ENCODE measurements at places on chromosomes 4 and X.

DNA sequence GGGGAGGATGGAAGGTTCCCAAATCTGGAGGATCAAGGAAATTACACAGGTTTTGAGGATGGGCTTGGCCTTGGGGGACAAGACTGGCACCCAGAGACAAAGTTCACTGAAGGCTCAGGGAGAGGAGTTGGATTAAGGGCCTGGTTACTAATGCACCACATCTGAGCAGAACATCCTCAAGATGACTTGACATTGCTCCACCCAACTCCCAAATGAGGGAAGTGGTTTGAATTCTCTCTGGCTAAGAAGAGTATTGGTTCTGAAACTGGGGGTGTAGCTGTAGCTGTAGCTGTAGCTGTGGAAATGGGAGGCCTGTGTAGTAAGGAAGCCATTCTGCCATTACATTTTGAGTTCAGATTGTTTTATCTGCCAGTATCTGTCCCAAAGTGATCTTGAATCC lies 129.4 kb downstream of the RASL11B start:
- DNase-seq: no peak

DNA sequence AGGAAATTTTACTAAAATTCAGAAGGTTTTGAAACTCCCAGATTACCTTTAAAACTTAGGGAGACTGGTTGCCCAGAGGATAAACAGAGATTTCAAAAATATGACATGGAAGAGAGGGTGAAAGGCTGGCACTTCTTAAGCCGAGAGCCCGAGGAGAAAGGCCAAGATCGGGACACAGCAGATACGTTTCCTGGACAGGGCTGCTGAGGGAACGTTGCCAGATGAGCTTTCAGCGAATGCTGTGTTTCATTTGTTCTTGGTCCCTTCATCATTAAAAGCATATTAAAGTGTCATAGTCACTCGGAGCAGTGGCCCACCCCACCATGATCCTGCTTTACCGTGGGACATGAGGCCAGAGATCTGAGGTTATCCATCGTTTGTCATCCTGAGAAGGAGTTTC lies 37.9 kb upstream of the STOX2 start:
- DNase-seq: no peak

- DNase-seq: no peak
Observed at GRCh38 chrX:1500701-1501624, 36.0 kb downstream of the P2RY8 start.

- DNase-seq: no peak
Observed at GRCh38 chr4:140052050-140052449, 101.9 kb downstream of the MAML3 start.

DNA sequence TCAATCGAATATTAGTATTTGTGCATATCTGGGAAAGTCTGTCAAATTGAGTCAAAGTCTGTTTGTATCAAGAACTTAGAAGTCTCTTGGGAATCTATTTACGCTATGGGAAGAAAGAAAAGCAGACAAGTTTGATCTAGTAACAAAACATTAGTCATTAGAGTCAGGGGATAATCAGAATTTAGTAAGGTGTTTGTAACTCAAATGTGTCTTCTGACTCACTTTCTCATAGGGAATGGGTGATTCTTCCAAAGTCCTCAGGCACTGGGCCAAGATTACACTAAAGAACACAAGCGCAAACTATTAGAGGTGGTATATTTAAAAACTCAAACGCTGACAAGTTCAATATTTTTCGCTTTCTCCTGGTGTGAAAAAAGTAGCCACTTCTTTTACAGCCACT lies 926.5 kb downstream of the PDHA2 start:
- DNase-seq: no peak

- no peak for DNase-seq
Observed at GRCh38 chrX:98299785-98300184, 1416.1 kb downstream of the RPA4 start.

GRCh38 chr4:79288185-79288584 lies 37.7 kb downstream of the NAA11 start:
- DNase-seq: no peak

- DNase-seq: no peak
Observed at GRCh38 chrX:52363247-52363883, 5.5 kb upstream of the XAGE2 start.

DNA sequence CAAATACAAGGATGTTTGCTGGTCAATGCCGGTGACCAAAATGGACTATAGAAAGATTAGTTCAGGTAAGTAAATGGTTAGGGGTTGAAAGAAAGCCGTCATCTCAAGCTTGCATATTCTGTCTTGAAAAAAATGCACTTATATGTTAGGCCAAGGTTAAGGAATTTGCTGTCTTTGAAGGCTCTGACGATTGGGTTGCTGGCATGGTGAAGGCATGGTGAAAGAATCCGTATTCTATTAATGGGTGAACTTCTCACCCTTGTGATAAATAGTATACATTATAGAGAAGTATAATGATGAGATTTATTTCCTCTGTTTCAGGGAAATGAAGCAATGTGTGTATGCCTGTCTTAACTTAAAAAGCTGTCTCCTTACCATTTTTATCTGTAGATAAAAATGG lies 132.6 kb downstream of the ADGRL3 start:
- no peak for DNase-seq

DNA sequence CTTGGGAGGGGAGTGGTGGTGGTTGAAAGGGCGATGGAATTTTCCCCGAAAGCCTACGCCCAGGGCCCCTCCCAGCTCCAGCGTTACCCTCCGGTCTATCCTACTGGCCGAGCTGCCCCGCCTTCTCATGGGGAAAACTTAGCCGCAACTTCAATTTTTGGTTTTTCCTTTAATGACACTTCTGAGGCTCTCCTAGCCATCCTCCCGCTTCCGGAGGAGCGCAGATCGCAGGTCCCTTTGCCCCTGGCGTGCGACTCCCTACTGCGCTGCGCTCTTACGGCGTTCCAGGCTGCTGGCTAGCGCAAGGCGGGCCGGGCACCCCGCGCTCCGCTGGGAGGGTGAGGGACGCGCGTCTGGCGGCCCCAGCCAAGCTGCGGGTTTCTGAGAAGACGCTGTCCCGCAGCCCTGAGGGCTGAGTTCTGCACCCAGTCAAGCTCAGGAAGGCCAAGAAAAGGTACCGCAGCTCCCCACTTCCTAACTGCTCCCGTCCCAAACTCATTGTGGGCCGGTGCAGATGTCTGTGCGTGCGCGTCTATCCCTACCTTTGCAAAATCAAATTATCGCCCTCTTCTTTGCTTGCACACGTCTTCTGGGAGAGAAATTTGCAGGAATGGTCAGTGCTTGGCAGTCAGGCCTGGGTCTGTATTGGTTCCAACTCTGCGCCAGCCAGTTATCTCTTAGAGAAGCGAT lies 533 bp downstream of the IL15 start:
- DNase-seq: no peak

DNA sequence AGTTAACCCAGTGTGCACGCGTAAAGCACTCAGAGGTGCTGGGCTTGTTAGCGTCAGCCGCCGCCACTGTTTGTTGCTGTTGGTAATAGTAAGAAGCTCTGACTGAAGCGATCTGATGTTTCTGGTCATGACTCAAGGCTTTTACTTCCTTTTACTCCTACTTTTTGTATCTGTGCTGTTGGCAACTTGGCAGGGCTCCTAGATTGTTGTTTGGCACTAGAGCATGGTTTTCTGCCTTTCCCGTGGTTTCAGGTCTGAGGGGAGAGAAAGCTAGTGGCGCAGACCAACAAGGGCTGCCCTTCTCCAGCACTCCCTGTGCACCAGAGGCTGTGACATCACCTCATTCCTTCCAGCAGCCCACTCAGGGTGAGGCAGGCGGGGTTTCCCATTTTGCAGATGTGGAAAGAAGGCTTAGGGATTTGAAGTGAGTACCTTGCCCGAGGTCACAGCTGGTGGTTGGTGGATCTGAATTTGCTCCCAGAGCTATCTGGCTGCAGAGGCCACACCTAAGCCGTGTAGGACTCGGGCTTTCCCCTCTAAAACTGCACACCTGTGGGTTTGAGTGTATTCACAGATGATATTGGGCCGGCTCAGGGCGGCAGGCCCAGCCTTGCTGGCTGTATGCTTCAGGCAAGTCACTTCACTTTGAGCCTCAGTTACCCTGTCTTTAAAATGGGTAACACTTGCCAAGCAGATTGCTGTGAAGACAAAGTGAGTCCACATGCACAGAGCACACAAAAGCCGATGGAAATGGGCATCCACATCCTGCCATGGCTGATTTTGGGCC lies 51.2 kb upstream of the TADA2B start:
- no peak for DNase-seq

DNA sequence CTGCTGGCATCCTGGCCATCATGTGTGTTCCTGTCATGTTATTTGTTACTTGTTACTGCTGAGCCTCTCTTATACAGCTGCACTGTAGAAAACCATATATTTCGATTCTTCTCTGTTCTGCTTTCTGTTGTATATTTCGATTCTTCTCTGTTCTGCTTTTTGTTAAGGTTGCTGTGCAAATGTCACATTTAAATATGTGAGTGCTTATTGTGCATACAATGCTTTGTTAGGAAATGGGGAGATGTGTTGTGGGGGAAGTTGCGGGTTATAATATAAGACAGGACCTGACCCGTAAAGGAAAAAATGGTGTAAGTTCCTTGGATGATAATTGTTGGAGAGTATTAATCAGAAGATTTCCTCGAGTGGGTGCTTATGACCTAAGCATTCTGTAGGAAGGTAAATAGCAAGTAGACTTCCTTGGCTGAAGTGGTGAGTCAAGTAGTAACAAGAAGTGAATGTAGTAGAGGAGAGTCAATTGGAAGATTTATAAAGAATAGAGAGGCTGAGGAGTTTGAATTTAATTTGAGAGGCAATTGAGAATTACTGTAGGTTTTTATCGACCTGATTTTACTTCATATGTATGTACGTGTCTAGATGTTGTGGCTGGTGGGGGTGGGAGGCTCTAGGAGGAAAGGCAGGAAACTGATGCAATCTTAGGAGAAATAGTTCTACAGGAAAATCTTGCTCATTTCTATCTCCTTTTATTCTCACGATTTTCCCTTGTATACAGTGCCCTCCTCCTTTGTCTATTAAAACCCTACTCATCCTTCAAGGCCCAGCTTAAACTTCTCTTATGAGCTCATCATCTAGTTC lies 8.5 kb downstream of the OGT start:
- DNase-seq: no peak

GRCh38 chr4:37727635-37728034 lies 41.5 kb upstream of the RELL1 start:
- DNase-seq: no peak

DNA sequence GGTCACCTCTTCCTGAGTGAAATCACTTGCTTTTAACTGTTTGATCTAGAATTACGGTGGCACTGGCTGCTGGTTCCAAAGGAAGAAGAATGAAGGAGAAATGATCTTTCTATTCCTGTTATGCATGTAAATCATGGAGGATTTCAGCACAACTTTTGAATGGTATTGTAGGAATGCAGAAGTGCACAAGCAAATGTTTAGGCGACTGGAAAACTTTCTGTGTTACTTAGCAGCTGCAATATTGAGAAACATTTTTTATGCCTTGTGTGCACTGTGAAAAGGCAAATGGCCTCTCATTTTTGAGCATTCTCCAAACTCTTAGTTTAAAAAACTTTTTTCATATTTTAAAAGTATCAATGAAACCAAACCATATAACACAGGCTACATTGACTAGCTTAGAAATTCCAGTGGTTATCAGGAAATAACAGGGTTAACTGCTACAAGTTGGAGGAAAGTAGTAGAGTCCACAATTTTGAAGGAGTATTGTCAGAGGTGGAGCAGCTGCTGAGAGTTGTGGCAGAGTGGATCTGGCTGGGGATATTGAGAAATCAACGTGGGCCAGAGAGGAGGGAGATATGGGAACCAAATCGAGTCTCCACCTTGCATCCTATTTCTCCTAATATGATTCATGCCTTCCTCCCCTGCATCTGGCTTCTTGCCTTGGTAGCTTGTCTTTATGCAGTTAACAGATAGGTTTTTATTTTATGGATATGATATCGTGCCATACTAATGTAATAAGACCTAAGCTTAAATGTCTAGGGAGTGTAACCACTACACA lies 32.0 kb upstream of the FHL1 start:
- DNase-seq: no peak

DNA sequence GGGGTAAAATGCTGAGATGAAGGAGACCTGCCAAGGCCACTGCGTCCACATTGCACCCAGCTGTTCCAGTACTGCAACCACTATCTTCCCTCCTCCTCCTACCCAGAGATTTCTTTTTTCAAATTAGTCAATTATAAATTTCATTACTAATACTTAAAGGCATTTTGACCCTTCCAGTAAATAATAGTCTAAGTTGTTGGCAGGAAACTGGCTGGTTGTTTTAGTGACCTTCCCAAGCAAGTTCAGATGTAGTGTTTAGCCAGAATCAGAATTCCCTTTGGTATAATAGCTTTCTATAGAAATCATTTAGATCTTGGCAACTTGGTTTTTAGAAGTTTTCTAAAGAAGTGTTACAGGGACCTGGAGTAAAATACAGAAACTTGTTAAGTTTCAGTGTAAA lies 66.0 kb downstream of the AASDH start:
- no peak for DNase-seq

- no peak for DNase-seq
Observed at GRCh38 chr4:168451331-168451730, 29.0 kb downstream of the DDX60L start.

GRCh38 chrX:140799216-140799615 lies 89.7 kb downstream of the LINC00632 start:
- no peak for DNase-seq

GRCh38 chr4:100849319-100849718 lies 331.5 kb upstream of the EMCN start:
- DNase-seq: no peak

GRCh38 chr4:168917138-168917779 lies 92.8 kb downstream of the CBR4 start:
- no peak for DNase-seq

- DNase-seq: no peak
Observed at GRCh38 chr4:129264008-129264657, 168.2 kb downstream of the C4orf33 start.

- no peak for DNase-seq
Observed at GRCh38 chrX:15678339-15678738, 13.7 kb upstream of the CLTRN start.

DNA sequence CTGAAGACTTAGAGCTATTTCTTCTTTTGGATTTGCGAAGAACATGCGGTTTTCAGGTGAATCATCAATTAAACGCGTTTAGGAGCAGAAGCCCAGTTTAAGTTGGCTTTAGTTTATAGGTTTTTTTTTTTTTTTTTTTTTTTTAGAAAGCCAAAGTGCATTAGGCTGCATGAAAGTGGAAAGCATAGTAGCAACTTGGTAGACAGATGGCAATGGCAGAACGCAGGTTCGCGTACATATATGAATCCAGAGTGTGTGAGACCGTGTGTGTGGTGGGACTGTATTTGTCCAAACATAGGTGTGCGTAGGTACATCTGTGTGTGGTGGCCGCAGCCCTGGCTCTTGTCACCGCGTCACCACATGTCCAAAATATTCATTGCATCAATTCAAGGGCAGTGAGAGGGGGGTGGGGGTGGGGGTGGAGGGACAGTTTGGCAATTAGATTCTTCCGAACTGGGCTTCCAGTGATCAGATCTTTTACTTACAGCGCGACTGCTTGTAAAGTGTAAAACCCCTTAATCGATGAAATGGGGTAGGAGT lies 901 bp downstream of the JADE1 start:
- DNase-seq: peak; percentile 9

GRCh38 chr4:107472265-107472948 lies 247.6 kb downstream of the PAPSS1 start:
- no peak for DNase-seq

DNA sequence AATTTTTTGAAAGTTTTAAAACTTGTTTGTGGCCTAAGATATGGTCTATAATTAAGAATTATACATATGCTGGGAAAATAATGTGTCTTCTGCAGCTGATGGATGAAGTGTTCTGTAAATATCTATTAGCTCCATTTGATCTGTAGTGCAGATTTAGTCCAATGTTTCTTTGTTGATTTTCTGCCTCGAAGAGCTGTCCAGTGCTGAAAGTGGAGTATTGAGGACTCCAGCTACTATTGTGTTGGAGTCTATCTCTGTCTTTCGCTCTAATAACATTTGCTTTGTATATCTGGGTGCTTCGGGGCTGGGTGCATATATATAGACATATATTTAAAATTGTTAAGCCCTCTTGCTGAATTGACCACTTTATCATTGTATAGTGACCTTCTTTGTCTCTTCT lies 2127.3 kb downstream of the PCDH7 start:
- DNase-seq: no peak
